NCI-H446 treated with DMSO at 0.1 percent for 48 hours (cell line): ENCODE measurements at places on chromosomes 6 and 20.

- no peak for DNase-seq
Observed at GRCh38 chr20:3876676-3877075, 12.5 kb upstream of the PANK2 start.

DNA sequence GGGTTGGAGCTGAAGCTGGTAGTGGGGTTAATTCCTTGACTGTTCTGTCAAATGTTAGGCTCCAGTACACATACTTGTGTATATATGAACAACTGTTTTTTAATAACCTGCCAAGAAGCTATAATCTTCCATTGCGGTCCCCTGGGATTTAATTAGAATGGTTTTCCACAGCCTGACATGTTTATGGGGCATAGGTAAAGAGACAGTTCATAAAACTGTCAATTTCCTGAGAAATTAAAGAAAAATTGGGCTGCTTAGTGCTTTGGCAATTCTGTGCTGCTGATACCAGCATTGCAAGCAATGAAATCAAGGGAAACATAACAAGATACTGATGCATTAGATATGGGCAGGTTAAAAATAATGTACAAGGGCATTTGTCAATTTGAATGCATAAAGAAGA, 314.1 kb upstream of the SLC35B3 start:
- no peak for DNase-seq

DNA sequence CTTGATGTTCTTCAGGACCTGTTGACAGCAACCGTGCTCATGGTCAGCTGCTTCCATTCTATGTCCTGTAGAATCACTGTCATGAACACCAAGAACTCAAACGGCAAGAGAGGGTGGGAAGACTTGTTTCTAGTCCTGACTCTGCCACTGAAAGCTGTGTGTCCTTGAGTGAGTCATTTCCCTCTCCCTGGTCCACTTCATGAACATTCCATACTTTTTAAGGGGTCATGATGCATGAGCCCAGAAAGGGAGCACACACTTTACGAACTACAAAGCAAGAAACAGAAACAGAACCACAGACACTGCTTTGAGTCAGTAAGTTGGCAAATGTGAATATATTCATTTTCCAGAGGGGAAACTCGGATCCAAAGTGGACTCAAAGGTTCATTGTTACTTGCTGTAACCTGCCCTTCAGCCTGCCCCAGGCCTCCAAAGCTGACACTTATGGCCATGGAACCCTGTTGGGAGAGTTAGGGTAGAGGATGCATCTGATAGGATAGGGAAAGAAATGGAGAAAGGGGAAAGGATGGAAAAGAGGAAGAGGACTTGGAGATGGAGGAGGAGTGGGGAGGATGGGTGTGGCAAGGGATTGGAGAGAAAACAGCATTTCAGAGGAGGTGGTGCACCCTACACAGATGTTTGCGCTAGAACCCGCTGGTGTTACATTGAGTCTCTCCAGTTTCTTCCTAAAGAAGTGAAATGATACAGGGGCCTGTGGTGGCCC, 129.8 kb downstream of the FOXO3 start:
- no peak for DNase-seq

GRCh38 chr20:36225666-36226065, 10.6 kb upstream of the AAR2 start:
- no peak for DNase-seq

DNA sequence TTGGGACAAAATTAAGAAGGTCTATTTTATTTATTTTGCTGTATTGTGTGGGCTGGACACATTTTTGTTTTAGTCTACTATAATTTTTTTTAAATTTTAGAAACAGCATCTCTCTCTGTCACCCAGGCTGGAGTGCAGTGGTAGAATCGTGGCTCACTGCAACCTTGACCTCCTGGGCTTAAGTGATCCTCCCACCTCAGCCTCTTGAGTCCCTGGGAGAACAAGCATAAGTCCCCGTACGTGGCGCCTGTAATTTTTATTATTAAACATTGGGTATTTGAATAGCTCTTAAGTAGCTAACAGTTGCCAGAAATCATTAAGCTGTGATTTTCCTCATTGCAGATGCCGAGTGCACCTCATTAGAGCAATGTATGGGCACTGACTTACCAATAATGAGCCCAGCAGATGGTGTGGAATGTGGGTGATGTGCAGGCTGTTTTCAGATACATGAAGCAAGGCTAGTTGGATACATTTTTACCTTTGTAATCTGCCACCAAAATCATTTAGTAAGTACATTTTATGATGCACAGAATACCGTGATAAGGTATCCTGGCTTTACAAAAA, 10.3 kb upstream of the MAS1 start:
- no peak for DNase-seq

DNA sequence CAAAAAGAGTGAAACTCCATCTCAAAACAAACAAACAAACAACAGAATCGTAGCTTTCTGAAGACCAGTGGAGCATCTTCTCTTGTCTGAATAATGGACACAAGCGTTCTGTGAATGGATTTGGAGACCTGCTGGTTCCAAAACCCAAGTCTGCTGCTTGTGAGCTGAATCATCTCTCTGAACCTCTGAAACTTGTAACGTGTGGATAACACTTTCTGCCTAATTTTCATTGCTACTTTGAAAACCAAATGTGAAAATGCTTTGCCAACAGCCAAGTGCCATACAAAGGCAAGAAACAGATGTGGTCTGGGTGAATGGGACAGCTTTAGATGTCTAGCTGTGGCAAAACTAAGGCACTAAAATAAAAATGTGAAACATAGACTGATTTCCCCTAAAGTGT, 44.3 kb downstream of the PHACTR1 start:
- DNase-seq: no peak

GRCh38 chr20:47886454-47887041, 101.3 kb upstream of the SULF2 start:
- no peak for DNase-seq

DNA sequence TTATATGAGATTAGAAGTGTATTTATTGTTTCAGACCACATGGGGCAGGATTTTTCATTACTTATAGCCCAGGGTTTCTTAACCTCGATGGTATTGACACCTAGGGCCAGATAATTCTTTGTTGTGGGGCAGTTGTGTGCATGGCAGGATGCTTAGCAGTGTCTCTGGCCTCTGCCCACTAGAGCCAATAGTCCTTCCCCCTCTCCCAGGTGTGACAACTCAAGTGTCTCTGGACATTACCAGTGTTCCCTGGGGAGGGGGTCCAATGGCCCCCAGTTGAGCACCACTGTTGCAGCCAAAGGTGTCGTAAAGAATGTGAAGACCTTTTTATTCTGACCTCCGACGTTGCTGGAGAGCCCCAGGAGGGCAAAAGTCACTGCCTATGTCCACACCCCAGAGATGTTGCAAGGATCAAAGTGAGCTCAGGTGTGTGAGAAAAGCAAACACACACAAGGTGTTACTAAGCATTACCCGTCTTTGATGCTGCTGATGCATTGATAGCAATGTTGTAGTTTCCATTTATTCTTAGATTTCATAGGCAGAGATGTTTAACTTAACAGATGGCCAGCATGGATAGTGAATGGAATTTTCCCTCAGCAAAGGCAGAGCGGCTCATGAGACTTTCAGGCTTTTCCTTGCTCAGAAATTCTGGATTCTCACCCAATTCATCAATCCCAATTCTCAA, 22.2 kb downstream of the BANF2 start:
- no peak for DNase-seq

DNA sequence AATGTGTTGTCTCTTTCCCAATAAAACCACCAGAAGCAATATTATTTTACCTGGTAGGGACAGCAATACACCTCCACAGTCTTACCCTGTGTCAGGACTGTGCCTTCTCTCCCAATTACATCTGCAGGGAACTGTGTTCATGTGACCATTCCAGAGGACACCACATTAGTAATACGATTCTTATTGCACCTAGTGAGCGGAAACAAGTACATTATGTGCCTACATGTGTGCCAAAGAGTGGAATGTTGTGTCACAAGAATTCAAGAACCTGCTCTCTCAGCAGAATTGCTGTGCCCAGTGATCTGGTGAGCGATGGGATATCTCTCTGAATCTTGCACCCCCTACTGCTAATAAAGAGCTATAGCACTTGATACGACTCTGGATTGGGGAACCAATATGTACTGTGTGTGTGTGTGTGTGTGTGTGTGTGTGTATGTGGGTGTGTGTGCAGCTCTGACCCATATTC, 57.4 kb upstream of the FOXC1 start:
- DNase-seq: no peak

DNA sequence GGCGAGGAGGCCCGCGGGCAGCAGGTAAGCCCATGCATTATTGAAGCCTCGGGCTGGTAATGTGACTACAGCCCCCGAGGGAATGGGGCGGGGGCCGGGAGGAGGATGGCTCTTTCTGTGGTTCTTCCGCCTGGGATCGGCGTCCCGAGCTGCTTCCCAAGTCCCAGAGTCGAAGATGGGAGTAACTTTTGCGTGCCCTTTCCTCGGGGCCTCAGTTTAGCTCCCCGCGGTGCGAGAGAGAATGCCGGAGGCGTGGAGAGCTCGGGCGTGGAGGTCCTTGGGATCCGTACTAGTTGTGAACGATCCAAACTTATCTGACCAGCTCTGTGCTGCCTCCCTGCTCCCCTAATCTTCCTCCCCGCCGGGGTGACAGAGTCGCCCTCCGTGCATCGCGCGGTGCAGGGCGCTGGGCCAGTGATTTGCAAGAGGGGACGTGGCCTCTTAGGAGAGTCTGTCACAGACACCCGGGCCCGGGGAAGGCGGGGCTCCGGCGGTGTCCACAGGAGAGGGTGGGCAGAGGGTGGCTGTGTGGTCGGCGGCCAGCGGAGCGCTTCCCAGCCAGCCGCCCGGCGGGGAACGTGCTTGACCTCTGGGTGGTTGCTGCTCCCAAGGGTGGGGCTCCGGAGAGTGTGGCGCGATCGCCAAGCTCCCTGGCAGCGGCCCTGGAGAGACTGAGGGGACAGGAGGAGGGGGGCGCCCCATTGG, 815 bp downstream of the UTRN start:
- DNase-seq: no peak

DNA sequence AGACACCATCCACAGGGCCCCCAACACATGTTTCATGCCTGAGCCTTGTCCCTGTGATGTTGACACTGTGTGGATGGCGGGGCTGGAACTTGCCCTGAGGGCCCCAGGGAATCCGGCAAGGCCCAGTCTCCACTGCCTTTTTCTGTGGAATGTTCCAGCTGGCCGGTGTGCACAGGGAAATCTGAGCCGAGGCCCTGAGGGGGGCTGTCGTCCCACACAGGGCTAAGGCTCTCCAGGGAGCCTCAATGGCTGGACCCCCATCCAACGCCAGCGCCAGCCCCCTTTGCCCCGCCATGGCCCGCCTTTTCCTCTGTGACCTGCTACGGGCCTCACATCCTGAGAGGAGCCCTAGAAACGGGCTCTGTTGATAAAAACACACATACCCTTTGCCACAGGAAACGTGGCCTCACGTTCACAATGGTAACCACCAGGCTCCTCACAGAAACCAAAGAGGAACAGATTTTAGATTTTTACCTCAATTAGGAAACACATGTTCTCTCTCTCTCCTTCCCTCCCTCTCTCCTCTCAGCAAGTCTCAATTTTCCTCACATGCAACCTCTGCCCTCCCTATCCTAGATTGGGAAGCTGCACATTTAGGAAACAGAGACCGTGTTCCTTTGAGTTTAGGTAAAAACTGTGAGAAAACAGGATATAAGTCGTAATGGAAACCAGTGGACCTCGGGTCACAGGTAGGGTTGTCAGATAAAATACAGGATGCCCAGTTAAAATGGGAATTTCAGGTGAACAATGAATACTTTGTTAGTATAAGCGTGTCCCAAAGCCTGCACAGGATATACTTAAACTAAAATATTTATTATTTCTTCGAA, 13.7 kb upstream of the ZNF831 start:
- DNase-seq: no peak

- DNase-seq: no peak
Observed at GRCh38 chr6:89613790-89614189, 24.8 kb downstream of the LYRM2 start.

- DNase-seq: no peak
Observed at GRCh38 chr6:33201147-33201545, 479 bp downstream of the SLC39A7 start.

DNA sequence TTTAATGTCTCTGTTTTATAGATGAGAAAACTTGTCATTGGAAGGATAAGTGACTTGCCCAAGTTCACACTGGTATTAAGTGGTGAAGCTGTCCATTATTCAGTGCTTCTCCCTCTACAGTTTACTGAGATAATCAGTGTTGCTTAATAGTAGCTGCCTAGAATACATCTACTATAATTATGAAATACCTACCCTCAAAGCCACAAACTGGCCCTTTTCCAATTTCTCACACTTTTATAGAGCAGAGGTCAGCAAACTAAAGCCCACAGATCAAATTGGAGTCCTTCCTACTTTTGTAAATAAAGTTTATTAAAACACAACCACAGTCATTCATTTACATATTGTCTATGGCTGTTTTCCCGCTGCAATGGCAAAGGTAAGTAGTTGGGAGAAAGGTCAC, 73.5 kb downstream of the EYS start:
- DNase-seq: no peak

GRCh38 chr6:88655586-88655985, 307.8 kb downstream of the RNGTT start:
- DNase-seq: no peak
